ENCODE measurements at places on chromosomes 4 and X.
A peak's percentile ranks its signal among the peaks of the same experiment; 100 is the strongest.

- no peak for DNase-seq
These were observed 105.3 kb downstream of the SPCS3 start for GRCh38 chr4:176425035-176425434.

DNA sequence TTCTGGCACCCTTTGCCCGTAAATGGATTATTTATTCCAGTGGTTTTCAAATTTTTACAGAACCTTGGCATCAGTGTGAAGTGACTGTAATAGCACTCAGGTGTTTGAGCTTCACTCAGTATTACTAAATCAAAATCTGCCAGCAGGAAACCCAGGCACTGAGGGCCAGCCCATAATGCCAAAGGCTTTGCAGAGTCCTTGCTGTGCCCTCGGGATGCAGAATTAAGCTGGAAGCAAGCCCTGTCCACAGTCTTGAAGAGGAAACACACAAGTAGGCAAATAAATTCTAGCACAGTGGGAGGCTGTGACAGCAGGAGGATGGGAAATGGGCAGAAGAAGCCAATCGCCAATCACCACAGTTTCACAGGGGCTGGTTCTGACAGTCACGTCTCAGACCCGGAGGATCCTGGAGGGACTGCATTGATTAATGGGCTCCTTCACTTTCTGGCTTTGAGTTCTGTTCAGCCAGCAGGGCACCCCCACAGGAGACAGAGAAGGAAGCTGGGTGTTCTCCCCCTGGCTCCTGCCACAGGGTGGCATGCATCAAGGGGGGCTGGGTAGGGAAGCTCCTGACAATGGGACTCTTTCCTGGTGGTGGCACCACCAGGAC is 138.8 kb downstream of the MTNR1A start:
- DNase-seq, result no peak

DNA sequence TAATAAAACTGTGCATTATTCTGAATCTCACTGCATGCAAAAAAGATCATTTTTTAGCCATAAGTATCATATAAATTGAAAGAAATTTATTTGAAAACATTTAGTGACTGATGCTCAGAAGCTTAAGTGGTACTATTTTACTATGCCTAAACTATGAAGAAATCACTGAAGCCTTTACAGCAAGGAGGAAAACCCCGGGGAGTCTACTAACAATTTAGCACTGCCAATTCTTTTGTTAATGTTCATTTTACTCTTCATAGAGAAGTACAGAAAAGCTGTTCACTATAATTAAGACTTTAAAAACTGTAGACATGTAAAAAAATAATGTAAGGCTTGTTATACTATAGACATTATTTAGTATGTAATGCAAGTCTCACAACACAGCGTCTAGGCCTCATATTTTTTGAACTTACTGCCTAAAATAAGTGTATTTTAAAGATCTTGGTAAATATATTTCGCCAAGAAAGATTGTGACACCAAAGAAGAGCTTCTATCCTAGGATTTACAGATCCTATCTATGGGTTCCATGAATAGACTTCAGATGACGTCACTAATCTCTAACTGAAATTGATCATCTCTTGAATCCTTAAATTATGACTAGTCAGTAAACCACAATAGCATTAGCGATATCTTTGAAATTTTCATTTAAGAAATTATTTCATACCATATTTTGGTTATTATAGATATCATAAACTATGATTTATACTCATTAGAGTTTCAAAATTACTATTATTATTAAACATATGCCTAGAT is 602.5 kb downstream of the TMA16 start:
- DNase-seq, result no peak

GRCh38 chr4:44147571-44148075 is 301.0 kb downstream of the KCTD8 start:
- DNase-seq, result no peak

- no peak for DNase-seq
These were observed 23.1 kb downstream of the LGI2 start for GRCh38 chr4:25007598-25007997.

DNA sequence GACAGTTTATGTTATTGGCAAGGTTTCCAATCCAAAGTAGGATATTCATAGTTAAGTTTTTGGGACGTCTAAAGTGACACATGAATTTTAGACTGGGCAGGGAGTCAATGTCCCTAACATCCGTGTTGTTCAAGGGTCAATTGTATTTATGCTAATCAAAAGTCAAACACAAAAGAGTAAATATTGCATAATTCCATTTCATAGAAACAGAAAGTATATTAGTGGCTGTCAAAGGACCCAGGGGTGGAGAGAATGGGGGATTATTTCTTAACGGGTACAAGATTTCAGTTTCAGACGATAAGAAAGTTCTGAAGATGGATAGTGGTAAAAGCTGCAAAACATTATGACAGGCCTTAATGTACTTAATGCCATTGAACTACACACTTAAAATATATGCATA is 971.8 kb upstream of the AGA start:
- DNase-seq, result no peak

GRCh38 chr4:173121076-173121561 is 47.5 kb upstream of the GALNT7 start:
- no peak for DNase-seq

DNA sequence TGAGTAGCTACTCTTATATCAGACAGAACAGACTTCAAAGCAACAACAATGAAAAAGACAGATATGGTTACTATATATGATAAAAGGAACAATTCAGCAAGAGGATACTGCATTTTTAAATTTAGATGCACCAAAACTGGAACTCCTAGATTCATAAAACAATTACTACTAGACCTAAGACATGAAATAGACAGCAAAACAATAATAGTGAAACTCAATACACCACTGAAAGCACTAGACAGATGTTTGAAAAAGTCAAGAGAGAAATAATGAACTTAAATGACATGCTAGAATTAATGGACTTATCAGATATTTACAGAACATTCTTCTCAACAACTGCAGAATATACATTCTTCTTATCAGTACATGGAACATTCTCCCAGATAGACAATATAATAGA is 99.5 kb upstream of the ITM2A start:
- DNase-seq, result no peak

- DNase-seq, result no peak
These were observed 221.2 kb upstream of the PABPC4L start for GRCh38 chr4:134422776-134423175.

DNA sequence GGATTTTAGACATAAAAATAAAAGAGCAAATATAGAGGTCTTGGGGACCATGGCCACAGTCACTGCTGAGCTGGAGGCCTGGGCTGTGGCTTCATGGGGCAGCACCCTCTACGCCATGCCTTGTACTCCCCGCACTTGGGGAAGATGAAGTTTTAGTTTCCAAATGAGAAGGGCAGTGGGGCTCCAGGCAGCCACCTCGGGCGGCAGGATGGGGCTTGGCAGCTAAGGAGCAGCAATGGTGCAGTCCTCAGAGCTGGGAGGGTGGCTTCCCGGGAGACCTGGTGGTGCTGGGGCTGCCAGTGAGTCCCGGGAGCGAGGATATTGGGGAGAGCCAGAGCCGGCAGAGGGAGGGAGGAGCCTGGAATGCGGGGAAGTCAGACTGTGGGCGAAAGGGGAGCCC is 2.4 kb downstream of the CXCR3 start:
- DNase-seq, result peak; percentile 58

- no peak for DNase-seq
These were observed 83.5 kb downstream of the NPNT start for GRCh38 chr4:105978684-105979296.

- no peak for DNase-seq
These were observed 64.3 kb downstream of the TASL start for GRCh38 chrX:30513284-30513683.

All from activated T-cell treated with anti-CD3 and anti-CD28 coated beads, Interleukin-2, amount 50 U/mL, for 48 hours (primary cell).